ENCODE measurements at places on chromosomes 3 and 15.

GRCh38 chr3:50530001-50530970, 26.9 kb upstream of the CACNA2D2 start:
- DNase-seq = no peak

DNA sequence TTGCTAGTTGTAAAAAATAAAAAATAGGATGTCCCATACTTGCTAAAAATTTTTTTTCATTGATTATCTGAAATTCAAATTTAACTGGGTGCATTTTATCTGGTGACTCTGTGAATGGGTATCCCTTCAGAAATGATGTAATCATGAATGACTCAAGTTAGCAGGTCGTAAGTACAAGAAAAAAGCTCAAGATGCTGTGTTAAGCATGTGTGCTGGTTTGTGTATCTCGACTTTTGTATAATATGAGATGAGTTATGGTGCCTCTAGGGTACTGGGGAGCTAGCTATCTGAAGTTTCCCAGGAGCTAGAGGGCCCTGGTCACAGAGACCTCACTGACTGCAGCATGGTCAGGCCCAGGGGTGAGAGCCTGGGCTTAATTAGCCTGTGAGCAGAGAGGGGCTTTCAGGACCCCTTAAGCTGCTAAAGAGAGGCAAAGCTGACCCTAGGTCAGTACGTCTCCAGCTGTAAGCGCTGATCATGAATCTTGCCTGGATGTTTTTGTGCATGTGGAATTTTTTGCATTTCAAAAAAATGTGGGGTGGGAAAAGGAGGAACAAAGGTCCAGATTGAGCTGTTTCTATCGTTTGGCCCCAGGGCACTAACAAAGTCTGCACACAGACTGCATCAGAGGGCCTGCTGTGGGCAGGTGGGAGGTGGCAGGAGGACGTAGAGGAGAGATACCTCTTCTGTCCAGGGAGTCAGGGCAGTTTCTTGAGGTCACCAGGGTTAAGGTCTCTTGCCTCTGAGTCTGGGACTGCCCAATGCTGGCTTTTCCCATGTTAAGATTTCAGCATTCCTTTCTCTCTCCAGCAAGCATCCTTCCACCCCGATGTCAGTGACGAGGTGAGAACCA, 233.2 kb upstream of the TPM1 start:
- DNase-seq = no peak

DNA sequence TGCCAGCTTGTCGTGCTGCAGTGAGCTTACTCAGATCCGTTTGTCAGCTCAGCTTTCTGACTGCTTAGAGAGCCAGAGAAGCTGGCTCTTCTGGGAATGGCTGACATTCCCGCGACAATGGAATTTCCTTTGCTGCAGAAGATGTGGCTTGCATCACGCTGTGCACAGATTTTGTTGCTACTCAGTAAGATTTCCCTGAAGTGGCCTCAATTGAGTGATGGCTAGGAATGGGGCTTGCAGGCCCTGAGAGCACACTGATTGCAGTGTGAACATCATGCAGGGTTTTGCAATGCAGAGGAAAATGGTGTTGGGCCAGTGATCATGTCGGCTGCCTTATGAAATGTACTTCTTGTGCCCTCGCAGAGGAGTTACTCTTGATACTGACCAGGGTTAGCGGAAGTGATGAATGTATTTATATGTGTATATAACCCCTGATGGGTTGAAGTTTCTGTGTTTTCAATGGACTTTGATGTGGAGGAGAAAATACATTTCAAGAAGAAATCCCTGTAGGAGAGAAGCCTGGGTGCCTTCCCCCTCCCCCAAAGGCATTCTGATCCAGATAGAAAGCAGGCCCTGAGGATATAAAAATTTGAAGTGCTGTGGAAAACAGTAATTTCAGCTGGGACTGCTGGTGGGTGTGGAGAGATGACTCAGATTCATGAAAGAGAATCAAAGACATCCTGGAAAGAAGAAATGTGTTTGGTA, 102.5 kb upstream of the PDZRN3 start:
- DNase-seq = no peak

- DNase-seq = no peak
These were observed 5.3 kb downstream of the KLF15 start for GRCh38 chr3:126351771-126352475.

GRCh38 chr3:30795176-30795575, 99.3 kb downstream of the GADL1 start:
- no peak for DNase-seq

DNA sequence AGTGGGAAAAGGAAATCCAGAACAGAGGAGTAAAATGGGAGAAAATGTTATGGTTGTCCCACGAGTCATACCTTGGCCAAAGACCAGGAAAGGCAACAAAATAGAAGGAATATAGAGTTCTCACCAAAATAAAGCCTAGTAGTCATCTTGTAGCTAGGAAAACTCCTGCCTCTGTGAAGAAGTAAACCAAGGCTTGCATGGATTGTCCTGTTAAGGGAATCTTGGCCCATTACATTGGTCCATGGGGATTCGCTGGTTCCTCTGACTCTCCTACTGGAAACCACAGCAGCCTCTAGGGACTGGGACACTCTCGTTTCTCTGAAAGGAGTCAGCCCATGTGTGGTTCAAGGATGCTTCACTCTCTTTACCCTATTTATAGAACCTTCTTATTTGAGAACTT, 62.9 kb upstream of the FNDC3B start:
- no peak for DNase-seq

DNA sequence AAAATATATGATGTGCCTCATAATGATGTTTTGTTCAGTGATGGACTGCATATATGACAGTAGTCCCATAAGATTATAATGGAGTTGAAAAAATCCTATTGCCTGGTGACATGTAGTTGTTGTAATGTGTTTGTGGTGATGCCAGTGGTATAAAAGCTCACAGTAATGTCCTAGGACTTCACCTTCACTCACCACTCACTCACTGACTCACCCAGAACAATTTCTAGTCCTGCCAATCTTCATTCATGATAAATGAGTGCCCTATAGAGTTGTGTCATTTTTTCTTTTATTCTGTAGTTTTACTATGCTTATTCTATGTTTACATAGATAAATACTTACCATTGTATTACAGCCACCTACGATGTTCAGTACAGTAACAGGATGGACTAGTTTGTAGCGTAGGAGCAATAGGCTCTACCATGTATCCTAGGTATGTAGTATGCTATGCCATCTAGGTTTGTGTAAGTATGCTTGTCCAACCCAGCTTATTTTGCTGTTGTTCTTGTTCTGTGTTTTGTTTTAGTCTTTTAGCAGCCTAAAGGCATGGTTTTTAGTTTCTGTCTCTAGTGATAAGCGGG, 88.5 kb upstream of the LRRFIP2 start:
- DNase-seq = no peak
